H9 (cell line): ENCODE measurements at places on chromosomes 7 and 10. TPM values are rescaled to one million over a fixed set of nuclear protein-coding genes. Genes with fewer than 3 reads are reported as not detected.

- H3K27ac ChIP-seq = no peak overlapping the region
- H3K27me3 ChIP-seq = no peaks in the 10 kb centered on the region
- no peaks in the 10 kb centered on the region for H3K4me1 ChIP-seq
- peaks cover 3% of the 10 kb centered on the region; the same call in 1 of the 3 replicates for H3K36me3 ChIP-seq
- H3K4me3 ChIP-seq = no peak overlapping the region
- no peak for DNase-seq
Observed at GRCh38 chr10:35167342-35167741, 40.7 kb downstream of the CREM start.

- no peak overlapping the region for H3K27ac ChIP-seq
- H3K36me3 ChIP-seq = no peaks in the 10 kb centered on the region; the same call in 2 of the 3 replicates
- no peaks in the 10 kb centered on the region for H3K4me1 ChIP-seq
- no peak for DNase-seq
Observed at GRCh38 chr7:140593672-140593982, 47.0 kb downstream of the DENND2A start.

DNA sequence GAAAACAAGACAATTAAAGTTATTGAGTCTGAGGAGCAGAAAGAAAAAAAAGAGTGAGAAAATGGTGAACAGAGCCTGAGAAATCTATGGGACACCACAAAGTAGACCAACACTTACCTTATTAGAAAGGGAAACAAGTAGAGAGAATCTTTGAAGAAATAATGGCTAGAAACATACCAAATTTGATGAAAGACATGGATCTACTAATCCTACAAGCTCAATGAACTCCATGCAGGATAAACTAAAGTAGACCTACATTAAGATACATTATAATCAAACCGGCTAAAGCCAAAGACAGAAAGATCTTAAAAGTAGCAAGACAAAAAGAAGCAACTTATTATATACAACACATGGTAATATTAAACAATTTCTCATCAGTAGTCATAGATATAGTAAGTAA, 782.3 kb upstream of the GHITM start:
- no peaks in the 10 kb centered on the region for H3K27me3 ChIP-seq
- DNase-seq = no peak
- no peak overlapping the region for H3K4me3 ChIP-seq

ENTPD1 gene
- 1.9 and 2.0 TPM in 2 replicates for total RNA-seq

NPSR1 gene
- not detected in 2 replicates for total RNA-seq

MSRB2 gene
- total RNA-seq = 17.1 and 18.0 TPM in 2 replicates

FEZF1 gene
- 37.8 and 41.5 TPM in 2 replicates for total RNA-seq

NUPR2 gene
- total RNA-seq = not detected in 2 replicates
